Smooth muscle cell of trachea (primary cell): ENCODE measurements at places on chromosomes 5 and 9. TPM values are rescaled to one million over a fixed set of nuclear protein-coding genes. Genes with fewer than 3 reads are reported as not detected.

Gene BTNL3
- not detected in 2 replicates for total RNA-seq

Gene FBP2
- total RNA-seq, result not detected in 2 replicates

Gene TRIM14
- total RNA-seq, result 6.5 and 7.0 TPM in 2 replicates

Gene MCIDAS
- not detected in 2 replicates for total RNA-seq

Gene SPINK6
- not detected in 2 replicates for total RNA-seq
